ENCODE measurements at places on chromosomes 1 and 21.

DNA sequence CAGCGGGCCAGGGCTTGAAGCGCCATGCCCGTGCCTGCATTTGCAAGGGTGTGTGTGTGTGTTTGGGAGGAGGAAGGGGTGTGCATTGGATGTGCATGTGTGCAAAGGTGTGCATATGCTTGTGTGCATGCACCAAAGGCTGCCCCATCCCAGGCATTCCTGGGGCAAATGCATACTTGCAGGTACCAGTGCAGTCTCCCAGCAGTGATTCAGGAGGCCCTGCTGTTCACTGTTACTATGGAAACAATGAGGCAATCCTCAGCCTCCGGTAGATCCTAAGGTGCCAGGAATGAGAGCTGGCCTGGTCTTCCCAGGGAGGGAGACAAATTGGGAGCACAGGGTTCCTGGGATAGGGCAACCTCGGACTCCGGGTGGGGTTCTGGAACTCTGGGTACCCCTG is 7.5 kb upstream of the FNDC5 start:
- no peak for DNase-seq

DNA sequence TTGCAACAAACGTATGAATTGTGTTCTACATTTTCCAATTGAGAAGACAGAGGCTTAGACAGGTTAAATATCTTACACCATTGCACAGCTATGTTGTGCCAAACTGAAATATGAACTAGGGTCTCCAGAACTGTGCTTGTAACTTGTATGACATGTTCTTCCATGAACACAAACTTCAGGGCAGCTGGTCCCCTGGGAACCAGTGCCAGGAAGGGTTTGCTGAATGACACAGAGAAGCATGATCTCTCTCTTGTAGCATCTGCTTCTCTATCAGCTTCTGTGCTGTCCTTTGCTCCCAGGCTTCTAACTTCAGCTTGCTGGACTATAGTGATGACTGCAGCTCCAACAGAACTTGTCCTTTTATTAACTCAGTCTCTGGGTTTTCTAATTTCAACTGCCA is 385.5 kb downstream of the SIPA1L2 start:
- no peak for DNase-seq

DNA sequence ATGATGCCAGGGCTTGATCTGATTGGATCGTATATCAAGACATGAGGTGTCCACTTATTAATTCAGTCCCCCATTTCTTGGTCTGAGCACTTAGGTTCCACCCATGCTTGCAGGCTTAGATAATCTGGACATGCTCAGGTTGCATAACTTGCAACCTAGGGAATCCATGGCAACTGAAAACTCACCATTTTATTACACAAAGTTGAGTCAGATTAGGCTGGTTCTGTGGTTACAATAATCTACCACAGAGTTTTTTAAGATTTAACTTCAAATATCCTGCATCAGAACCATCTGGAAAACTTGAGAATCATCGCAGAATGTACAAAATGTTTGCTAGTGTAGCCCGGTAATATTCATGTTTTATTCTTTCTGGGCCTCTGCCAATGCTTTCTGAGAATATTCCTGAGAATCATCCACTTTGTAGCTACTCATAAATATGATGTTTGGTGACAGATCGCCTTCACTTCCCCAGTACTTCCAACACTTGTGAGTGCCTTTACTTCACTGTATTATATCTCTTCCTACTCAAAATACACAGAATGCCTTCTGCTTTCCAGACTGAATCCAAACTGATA is 707.2 kb upstream of the ADAMTS5 start:
- DNase-seq = no peak

- no peak for DNase-seq
Observed at GRCh38 chr1:198657550-198658064, 18.8 kb downstream of the PTPRC start.

- no peak for DNase-seq
Observed at GRCh38 chr21:41521489-41522027, 13.6 kb upstream of the TMPRSS2 start.

GRCh38 chr1:93348104-93348728 is 2.5 kb downstream of the DR1 start:
- no peak for DNase-seq

DNA sequence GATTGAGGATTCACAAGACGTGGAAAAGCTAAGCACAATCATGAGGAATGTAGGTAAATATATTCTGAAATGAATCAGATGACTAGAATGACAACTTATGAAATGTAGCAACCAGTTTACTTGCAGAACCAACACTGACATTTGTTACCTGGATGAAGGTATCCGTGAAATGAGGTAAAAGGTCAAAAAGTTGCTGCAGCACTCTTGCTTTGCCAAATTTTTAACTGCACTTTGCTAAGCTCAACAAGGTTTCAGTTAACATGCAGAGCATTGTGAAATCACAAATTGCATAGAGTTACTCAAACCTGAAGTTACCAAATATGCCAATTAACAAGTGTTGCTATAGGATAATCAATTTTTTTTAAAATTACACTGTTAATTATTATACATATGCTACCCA is 1280.1 kb downstream of the KCNT2 start:
- DNase-seq = no peak

GRCh38 chr1:31617916-31618746 is 642 bp downstream of the HCRTR1 start:
- DNase-seq = peak; percentile 54

GRCh38 chr1:118977600-118977999 is 10.5 kb downstream of the TBX15 start:
- DNase-seq = no peak
